Effector memory CD4-positive, alpha-beta T cell (primary cell): ENCODE measurements at places on chromosomes 7 and 10.

- DNase-seq = no peak
These were observed at the start of gene FRMPD2 for GRCh38 chr10:48274636-48275035. Gene FRMPD2, minus strand, starts transcription at chr10:48274696. Its CDS starts 129 bp downstream, at chr10:48274567.

GRCh38 chr7:80532153-80532552 lies 20.3 kb upstream of the GNAT3 start:
- DNase-seq = no peak

DNA sequence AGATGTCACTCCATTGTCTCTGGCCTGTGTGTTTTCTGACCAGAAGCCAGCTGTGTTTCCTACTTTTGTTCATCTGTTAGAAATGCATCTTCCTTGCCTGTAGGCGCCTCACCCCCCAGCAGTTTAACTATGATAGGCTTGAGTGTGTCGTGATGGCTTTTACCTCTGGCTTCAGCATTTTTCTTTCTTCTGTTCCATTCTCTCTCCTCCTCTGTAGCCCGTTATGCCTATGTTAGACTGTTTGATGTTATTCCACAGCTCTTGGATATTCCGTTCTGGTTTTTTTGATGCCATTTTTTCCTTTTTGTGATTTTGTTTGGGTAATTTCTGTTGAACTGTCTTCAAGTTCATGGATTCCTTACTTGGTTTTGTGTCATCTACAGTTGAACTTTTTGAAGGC lies 17.9 kb downstream of the MMP21 start:
- no peak for DNase-seq

GRCh38 chr10:84946904-84947303 lies 618.5 kb downstream of the CCSER2 start:
- DNase-seq = no peak

DNA sequence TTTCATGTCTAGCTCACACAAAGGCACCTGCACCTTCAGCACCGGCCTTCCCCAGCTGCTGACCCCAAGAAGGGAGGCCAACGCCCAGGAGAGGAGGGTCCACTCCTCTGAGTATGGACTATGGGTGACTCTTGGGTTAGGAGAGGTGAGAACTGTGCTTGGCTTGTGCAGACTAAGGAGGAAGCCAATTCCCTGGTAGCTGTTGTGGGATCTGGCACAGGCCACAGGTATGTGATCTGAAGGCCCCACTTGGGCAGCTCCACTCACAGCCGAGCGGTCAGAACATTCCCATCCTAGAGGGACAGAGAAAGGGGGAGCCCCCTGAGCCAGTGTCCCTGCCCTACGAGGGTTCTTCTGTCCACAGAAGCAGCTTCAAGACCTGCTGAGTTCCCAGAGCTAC lies 52.8 kb upstream of the FIGNL1 start:
- no peak for DNase-seq

DNA sequence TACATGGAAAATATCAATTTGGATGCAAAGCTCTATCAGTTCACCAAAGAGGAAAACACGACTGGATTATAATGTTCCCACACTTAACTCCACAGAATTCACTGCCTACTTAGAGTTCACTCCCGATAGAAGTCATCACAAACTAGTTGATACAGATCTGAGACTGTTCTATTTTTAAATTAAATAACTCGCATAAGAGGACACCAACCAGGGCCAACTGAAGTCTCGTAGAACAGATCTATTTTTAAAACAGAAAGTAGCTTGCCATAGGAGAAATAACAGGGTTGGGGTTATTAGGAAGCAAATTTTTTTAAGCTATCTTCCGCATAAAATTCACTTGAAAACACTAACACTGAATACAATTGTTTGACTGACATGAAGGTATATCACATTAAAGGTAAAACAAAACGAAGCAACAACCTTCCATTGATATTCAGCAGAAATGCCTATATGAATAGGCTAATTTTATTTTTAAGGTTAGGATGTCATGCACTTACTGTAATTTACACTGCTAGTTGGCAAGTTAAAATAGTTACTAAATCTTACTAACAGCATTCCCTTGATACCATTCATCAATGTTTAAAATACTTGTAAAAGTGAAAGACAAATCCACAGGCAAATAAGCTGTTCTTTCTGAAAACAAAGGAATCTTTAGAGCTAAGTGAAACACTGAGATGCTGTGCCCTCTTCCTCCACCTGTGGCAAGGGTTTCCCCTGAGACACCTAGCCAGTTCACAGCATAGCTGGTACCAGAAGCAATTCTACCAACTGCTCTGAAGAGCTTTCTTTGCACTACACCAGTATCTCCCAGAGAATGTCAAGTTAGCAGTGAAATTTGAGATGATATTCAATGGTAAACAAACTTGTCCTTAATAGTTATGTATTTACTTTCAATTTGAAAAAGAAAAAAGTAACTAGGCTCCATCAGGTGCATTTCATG lies 186.7 kb upstream of the ANK3 start:
- DNase-seq = no peak

DNA sequence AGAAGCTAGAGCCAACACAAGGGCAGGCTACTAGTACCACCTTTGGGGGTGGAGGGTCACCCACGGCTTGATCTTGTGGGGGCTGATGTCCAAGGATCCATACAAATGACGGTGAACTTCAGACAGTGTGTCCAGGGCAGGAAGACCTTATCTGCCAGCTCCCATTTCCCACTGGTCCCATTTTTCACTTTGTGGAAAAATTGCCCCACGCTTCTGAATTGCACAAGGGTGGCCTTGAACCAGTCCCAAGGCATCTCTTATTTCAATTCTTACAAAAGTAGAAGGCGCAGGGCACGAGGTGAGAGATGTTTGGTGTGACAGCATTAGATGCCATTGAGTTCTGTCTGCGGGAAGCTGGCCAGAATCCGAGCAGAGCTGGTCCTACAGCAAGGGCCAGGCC lies 252.7 kb upstream of the CELF2 start:
- no peak for DNase-seq

DNA sequence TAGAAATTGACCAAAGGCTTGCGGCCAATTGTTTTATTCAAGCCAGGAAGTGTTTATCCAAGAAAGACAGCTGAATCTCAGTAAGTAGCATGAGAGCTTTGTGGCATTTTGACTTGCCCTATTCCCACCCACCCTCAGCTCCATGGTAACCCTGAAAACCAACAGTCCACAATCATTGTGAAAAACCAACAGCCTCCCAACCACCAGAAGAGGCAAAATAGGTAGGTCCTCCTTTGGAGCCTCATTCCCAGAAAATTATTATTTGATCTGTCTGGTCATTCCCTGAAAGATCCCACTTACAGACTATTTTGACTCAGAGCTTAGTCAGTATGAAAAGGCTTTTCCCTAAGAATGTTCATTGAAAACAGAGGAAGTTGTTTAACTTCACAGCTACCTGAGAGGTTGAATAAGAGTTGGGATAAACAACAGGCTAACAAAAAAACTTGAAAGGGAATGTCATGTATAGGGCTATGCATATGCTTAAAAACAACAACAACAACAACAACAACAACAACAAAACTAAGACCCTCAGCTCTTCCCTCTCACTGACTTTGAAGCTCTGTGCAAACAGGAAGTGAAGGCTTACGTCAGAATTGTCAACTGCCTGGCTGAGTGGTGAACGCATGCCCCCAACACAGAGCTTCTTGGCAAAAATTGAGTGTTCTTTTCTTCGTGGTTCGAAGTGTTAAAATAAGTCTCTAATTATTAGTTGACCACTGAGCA lies 11.2 kb downstream of the KPNA7 start:
- no peak for DNase-seq

DNA sequence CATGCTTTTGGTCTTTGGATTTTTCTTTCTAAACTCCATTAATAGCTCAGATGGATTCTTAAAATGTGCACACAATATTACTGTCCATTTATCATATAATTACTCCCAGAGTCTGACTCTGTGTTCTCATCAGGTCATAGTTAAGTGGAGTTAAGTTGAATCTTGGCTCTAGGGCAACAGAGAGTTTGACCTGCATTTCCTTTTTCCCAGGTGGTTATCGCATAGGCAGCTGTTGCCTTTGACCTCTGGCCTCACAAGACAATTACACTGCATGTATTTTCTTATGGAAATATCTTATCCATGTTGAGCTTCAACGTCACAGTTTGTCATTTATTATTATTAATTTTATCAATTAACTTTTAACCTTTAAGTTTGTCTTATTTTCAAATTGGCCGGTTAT lies 237.5 kb upstream of the HGF start:
- no peak for DNase-seq

- no peak for DNase-seq
These were observed 89.2 kb upstream of the PFKP start for GRCh38 chr10:2978111-2978510.

DNA sequence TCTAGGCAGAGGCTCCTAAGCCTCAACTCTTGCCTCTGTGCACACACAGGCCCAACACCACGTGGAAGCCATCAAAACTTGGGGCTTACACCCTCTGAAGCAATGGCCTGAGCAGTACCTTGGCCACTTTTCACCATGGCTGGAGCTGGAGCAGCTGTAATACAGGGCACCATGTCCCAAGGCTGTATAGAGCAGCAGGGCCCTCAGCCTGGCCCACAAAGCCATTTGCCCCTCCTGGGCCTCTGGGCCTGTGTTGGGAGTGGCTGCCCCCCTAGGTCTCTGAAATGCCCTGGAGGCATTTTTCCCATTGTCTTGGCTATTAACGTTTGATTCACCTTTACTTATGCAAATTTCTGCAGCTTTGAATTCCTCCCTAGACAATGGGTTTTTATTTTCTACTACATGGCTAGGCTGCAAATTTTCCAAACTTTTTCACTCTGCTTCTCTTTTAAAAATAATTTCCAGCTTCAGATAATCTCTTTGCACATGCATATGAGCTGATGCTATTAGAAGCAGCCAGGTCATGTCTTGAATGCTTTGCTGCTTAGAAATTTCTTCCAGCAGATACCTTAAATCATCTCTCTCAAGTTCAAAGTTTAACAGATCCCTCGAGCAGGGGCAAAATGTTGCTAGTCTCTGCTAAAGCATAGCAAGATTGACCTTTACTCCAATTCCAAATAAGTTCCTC lies 5.7 kb upstream of the CCDC201 start:
- DNase-seq = no peak

GRCh38 chr7:94975336-94975735 lies 67.9 kb downstream of the PPP1R9A start:
- no peak for DNase-seq

- no peak for DNase-seq
These were observed 1101.1 kb downstream of the SORCS3 start for GRCh38 chr10:105742184-105742583.

DNA sequence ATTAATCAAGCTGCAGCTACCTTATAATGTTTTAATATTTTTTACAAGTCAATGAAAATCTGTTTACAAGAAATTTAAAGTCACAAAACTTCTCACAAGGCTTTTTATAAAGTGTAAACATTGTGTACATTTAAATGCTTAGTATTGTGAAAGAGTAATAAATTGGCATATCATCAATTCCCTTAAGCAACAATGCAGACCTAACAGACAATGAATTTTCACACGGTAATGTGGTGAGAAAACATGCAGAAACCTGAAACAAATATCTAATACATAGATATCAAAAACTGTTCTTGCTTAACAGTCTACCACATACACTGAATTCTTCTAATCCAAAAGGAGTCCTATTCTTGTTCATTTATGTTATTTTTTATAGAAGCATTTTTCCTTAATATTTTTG lies 220.7 kb downstream of the CRPPA start:
- no peak for DNase-seq

DNA sequence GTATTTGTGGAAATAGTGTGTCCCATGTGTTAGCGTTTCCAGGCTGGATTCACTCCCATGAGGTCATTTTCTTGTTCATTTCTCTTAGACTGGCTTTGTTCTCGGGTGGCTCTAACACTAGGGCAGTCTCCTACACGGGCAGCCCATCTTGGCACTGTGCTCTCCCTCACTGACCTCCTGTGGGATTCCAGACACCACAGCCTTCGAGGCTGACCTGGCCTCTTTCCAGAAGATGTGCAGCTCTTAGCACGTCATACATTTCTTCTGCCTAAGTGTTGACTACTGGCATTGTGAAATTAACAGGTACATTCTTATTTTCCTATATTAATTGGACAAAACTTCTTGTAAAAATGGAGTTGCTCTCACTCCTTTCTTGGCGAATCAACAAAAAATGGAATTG lies 72.8 kb downstream of the INSYN2A start:
- DNase-seq = no peak

DNA sequence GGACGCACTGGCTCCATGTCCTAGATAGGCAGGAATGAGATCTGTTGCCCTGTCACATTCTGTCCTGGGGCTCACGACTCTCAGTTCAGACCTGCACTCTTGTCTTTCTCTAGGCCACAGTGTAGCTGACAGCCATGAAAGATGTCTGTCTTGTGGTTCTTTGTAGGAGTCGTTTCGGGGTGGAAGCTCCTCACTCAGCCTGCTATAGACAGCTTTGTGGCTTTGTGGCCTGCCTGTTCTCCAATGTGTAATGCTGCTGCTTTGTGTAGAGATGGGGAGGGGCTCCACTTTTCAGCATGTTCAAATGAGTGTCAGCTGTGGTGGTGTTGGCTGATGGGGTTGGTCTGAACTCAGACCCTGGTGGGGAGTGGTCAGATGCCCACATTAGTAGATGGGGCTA lies 410.7 kb downstream of the ACTR3B start:
- DNase-seq = no peak

GRCh38 chr10:31061941-31062340 lies 30.3 kb upstream of the ZNF438 start:
- no peak for DNase-seq

- no peak for DNase-seq
These were observed 307.4 kb upstream of the ZMIZ1 start for GRCh38 chr10:78761311-78761781.

- no peak for DNase-seq
These were observed 29.6 kb downstream of the MINDY4 start for GRCh38 chr7:30800785-30801252.

- no peak for DNase-seq
These were observed 3.7 kb upstream of the COL13A1 start for GRCh38 chr10:69797959-69798358.

DNA sequence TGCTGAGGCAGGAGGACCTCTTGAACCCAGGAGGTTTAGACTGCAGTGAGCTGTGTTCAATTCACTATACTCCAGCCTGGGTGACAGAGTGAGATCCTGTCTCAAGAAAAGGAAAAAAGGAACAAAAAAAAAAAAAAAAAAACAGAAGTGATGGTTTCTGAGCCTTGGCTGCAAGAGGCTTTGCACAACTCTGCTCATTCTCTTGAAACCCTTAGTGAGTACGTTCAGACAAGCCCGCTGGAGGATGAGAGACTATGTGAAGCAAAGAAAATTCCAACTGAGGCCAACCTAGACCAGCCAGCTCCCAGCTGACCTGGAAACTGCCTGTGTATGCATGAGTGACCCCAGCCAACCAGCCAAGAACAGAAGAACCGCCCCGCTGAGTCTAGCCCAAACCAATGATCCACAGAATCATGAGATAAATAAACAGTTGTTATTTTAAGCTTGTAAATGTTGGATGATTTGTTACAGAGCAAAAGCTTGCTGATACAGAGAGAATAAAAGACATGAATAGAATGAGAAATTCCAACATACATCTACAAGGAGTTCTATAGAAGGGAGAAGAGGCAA lies 50.6 kb upstream of the FZD9 start:
- no peak for DNase-seq

- no peak for DNase-seq
These were observed 132.9 kb downstream of the OAT start for GRCh38 chr10:124285587-124286527.

DNA sequence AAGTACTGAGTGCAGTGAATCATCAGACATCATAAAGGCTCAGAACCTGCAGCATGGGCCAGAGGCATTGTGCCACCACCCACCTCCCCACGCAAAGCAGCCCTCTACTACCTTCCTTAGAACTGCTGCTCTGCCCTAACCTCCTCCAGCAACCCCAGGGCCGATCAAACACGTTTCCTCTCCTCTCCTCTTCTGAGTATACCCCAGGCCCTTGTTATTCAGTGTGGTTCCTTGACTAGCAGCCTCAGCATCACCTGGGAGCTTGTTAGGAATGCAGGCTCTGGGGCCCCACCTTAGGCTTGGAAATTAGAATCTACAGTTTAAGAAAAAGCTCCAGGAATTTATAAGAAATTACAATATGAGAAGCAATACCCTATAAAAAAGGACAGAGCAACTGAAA lies 33.2 kb downstream of the DYDC1 start:
- DNase-seq = no peak
